ENCODE measurements at places on chromosomes 1 and 21.

GRCh38 chr1:154759196-154759595 is 110.9 kb downstream of the KCNN3 start:
- peak; percentile 68 for DNase-seq

DNA sequence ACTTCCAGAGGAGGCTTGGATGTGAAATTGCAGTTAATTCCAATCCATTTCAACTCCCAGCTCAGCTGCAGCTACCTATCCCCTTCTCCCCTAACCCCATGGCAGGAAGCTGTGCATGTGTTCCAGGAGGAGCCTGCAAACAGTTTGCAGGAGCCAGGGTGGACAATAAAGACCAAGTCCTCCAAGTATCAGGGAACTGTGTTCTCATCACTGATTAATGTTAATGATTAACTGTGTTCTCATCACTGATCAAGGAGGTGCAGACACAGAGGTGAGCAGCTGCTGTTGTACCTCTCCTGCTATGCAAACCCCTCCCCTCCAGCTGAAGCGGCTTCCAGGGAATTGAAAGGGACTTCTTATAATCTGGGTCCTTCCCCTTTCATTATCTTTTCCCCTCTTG is 19.2 kb downstream of the CLDN19 start:
- no peak for DNase-seq

DNA sequence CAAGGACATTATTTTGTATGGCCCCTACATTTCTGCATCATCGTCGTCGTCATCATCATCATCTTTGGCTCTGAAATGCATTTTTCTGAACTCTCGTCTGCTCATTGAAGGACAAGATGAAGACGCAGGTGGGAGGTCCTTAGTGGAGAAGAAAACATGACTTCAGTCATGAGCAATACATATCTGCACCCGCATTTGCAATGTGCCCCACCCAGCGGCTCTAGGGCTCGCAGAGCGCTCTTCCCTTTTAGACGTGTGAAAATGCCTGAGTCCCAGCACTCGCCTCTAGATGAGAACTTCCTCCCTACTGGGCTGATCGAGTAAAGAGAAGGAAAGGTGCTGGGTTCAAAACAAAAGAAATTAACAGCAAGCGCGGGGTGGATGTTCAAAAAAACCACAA is 10.1 kb downstream of the C1orf174 start:
- no peak for DNase-seq

GRCh38 chr1:155691992-155692528 is 3.2 kb downstream of the DAP3 start:
- no peak for DNase-seq

DNA sequence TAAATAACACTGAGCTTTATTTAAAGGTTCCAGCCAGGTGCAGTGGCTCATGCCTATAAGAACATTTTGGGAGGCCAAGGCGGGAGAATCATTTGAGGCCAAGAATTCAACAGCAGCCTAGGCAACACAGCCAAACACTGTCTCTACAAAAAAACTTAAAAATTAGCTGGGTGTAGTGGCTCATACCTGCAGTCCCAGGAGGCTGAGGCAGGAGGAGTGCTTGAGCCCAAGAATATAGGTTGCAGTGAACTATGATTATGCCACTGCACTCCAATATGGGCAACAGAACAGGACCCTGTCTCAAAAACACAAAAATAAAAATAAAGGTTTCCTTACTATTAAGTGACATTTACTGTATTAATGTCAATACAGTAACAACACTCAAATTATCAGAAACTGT is 2.1 kb downstream of the TAF12 start:
- no peak for DNase-seq

DNA sequence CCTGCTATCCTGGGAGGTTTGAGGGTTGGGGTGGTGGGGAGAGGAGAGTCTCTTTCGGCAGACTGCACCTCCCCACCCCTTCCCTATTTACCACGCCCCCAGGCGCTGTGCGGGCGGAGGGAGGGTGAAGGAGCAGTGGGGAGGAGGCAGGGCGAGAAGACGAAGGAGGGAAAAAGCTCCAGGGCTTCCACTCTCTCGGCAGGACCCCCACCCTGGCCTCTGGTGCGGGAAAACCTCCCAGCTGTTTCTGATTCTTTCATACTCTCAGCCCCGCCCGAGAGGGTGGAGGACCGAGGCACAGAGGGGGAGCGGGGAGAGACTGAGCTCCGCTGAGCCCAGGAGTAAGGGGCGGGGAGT is 866 bp upstream of the WNT2B start:
- DNase-seq = peak; percentile 7

DNA sequence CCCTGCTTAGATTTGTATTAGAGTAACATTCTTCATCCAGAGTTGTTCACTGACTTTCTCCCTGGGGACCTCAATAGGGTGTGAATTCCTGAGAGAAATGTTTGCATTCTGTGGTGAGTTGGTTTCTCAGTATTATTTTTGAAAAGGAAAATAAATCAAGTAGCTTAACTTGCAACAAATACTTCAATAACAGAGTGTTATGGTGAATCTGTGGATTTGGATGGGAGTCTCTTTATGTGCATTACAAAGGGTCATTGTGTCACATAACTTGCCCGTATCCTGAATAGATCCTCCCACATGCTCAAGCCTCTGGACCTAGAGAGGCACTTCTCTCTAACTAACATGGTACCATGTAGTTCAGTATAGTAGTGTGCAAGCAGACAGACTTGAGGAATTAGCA is 68.4 kb upstream of the IPO9 start:
- DNase-seq = no peak

DNA sequence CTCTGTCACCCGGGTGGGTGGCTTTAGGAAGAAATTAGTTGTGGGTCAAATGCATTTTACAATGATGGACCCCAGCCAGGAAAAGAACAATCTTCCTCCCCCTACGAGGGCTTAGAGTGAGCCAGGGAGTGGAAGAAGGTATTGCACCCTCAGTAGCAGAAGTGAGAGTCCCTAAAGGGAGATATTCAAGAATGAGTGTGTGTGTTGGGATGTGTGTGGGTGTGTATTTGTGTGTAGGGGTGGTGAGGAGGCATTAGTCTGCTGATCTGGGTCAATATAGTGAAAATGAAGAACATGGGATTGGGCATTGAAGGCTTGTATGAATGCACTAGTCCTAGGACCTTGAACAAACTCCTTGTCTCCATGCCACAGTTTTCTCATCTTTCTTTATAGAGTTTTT is 85.2 kb upstream of the RUNX1 start:
- DNase-seq = no peak

Measured in stimulated activated CD4-positive, alpha-beta T cell treated with anti-CD3 and anti-CD28 coated beads, TNF-alpha, amount 100 ng/mL, for 4 hours (primary cell).